ENCODE measurements at places on chromosomes 12 and 14.
A peak's percentile ranks its signal among the peaks of the same experiment; 100 is the strongest.

DNA sequence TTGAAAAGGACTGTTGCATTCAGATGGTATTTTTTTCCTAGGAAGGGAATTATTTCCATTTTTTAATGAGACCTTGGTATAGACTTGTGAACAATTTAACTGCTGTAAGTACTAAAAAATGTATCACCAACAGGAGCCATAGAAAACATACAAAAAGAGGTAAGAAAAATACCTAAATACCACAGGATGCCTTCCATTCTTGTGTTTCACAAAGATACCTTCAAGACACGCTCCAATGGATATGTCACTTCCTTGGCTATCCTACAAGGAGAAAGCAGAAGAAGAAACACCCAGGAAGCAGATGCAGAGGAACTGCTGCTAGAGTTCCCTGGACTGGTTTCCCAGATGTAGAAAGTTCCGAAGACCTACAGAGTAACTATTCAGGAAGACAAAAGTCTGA is 54.2 kb downstream of the PTPN21 start:
- DNase-seq = no peak

DNA sequence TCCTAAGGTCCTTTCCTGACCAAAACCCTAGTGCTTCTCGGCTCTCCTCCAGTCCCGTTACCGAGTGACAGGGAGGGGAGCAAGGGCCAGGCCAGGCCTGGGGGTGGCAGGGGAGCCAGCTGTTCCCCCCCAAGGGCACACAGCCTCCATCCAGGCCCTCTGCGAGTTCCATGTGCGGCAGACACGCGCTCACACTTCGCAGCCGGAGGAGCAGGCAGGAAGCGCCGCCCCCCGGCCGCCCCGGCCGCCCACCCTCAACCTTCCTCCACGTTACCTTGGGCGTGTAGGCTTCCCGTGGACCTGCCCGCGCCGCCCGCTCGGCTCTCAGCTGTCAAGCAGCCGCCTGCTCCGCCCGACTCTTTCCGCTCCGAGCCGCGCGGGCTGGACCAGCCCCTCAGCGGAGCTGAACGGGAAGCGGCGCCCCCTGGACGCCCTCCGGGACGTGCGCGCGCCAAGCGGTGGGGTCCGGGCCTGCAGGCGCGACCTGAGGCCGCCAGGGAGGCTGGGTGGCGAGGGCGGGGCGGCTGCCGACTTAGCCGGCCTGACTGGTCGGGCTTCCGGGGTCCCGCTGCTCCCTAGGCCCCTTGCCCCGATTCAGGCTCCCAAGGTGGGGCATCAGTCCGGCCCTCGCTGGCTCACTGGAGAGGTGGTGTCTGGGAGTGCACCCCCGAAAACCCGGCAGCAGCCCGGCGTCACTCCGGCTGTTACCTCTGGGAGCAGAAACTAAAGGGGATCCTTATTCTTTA is at the start of gene CRACR2A:
Gene CRACR2A (minus strand): TSS at position 369 of the 746 bp plus-strand sequence. CDS start 56,110 bp downstream, outside the sequence.
- peak; percentile 84 for DNase-seq

- DNase-seq = no peak
Observed at GRCh38 chr12:41485203-41485602, 297.1 kb downstream of the PDZRN4 start.

DNA sequence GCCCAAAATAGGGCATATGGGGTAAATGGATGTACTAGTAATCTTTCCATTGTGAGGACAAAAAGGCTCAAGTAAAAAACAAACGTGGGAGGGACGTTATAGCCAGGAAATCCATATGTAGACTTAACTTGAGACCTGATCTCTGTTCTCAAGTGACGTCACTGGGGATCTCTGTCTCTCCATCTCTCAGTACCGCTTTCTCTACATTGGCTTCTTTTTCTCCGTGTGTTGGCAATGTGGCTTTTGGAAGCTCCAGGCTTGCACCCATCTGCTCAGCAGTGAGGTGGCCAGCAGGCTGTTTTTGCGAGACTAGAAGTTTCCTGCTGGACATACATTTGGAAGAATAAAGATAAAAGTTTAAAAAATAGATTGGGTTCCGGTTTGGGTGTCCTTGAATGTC is 66.0 kb upstream of the NRXN3 start:
- DNase-seq = no peak

- no peak for DNase-seq
Observed at GRCh38 chr14:30185832-30186231, 258.2 kb upstream of the PRKD1 start.

DNA sequence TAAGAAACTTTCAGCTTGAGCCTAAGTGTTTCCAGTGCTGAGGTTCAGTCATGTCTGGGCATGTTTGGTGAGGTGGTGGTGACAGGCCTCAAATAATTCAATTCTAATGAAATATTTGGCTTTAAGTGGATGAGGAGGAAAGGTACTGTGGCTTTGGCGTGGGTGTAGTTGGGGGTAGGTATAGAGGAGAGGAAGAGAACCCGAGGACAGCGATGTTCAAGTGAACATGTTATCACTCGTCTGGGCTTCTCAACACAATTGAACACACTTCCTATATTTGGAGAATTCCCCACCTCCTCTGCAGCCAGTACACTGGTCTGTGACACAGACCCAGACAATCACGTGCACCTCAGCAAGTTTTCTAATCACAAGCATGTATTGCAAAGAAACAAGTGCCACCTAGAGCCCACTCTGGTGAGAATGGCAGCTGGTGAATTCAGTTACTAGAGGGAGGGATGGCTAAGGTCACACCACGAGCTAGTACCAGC is 53.0 kb downstream of the IFNG-AS1 start:
- DNase-seq = no peak

GRCh38 chr12:88207921-88208620 is 66.0 kb downstream of the TMTC3 start:
- DNase-seq = no peak

- DNase-seq = no peak
Observed at GRCh38 chr14:102586420-102587104, 5.9 kb upstream of the RCOR1 start.

- no peak for DNase-seq
Observed at GRCh38 chr14:85463512-85463911, 66.4 kb upstream of the FLRT2 start.

GRCh38 chr12:49863946-49864797 is 21.3 kb upstream of the BCDIN3D start:
- no peak for DNase-seq

GRCh38 chr14:101929946-101930345 is 34.4 kb upstream of the DYNC1H1 start:
- DNase-seq = no peak

- no peak for DNase-seq
Observed at GRCh38 chr12:22255097-22255496, 79.4 kb downstream of the ST8SIA1 start.

DNA sequence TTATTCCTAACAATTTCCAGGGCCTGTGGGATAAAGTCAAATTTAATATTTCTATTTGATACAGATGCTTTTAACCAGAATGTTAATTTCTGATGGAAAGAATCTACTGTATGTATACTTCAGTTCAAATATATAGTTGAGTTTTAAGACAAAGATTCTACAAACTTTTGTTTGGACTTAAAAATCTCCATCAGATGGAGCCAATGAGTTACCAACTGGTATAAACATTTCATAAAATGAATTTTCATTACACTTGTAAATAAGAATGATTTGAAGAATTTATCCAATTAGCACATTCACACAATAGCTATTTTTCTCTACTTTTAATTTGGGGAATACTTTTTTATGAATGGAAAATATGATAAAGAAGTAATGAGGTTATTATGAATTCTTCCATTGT is 425.2 kb upstream of the MIS18BP1 start:
- DNase-seq = no peak

GRCh38 chr12:99281277-99281676 is 366.3 kb upstream of the GARIN6 start:
- DNase-seq = no peak

Measured in effector memory CD8-positive, alpha-beta T cell (primary cell).